ENCODE measurements at places on chromosomes 5 and 9.

- DNase-seq, result no peak
Measured at GRCh38 chr5:83169571-83170337, 92.4 kb downstream of the XRCC4 start.

DNA sequence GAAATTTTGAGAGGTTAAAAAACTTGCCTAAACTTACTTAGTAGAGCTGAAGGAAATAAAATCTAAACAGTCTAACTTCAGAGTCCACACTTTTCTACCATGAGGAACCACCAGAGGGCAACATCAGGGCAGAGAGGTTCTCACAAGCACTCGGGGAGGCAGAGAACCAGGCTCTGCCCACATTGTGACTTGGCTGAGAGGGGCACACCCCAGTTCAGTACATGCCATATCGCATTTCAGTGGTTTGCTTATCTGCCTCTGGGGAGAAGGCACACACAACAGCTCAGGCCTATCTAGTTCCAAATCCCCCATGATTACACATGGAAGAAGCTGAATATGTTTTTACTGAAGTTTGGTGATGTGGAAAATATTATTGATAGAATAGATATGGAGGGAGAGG lies 49.2 kb downstream of the EQTN start:
- DNase-seq, result no peak

- DNase-seq, result no peak
Measured at GRCh38 chr9:20476912-20477521, 145.3 kb downstream of the MLLT3 start.

GRCh38 chr5:170431571-170431970 lies 42.4 kb upstream of the KCNMB1 start:
- no peak for DNase-seq

GRCh38 chr5:134567641-134568336 lies 42.3 kb downstream of the JADE2 start:
- no peak for DNase-seq

DNA sequence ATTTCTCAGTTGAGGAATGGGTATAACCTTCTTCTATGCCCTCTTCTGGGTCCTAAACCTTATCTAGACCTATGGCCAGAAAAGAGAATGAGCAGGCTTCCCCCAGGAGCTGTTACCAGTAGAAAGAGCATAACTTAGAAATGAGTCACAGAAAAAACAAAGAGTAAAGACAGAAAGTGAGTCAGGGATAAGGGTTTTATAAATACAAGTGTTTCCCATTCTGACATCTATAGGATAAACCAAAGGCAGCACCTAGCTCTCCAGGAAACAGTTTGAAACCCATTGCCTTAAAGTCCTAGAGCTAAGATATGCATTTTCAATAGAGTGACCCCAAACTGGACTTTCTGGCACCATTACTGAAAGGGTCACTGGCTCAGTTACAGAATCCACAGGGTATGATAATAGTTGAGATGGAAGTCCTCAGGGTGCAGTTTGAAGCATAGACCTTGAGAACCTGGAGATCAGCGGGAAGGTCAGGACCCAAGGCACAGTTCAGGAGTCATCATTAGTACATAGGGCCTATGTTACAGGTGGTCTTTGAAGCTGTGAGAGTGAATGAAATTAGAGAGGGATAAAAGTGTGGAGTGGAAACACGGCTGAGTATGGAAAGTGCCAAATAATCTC lies 42.7 kb upstream of the LIFR start:
- no peak for DNase-seq

GRCh38 chr5:29899583-29899982 lies 1293.9 kb upstream of the CDH6 start:
- DNase-seq, result no peak

DNA sequence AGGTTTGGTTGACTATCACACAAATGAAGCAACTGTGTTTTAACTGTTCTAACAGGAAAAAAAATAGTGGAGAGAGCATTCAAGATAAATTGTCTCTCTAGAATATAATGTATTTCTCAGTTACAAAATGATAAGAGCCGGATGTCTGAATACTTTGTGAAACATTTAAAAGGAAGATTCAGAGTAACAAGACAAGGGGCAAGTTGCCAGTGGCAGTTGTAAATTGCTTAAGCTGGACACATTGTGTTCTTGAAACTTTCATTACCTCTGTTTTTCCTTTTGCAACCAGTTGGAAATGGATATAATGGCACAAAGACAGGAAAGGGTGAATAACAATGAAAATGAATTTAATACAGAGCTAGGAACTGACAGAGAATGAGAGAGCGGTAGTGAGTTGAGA lies 15.2 kb upstream of the TBCA start:
- no peak for DNase-seq

DNA sequence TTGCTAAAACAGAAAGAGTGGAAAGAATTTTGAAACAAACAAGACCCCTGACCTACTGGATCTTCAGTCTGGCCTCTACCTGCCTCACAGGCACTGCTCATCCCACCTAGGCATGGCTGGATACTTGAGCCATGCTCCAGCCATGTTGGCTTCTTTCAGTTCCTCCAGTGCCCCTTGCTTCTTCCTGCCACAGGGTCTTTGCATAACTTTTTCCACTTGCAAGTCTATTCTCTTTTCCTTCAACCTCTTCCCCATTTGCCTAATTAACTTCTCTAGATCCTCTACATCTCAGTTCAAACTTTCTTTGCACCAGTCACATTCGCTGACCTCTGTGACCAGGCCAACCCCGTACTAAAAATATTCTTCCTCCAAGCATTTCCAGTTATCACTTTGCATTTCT lies 50.4 kb downstream of the STARD4 start:
- no peak for DNase-seq

GRCh38 chr5:149614034-149614907 lies 33.0 kb downstream of the ARHGEF37 start:
- no peak for DNase-seq

GRCh38 chr9:87464110-87464991 lies 33.3 kb upstream of the DAPK1 start:
- DNase-seq, result no peak

- no peak for DNase-seq
Measured at GRCh38 chr9:38445154-38446043, 21.1 kb upstream of the IGFBPL1 start.

DNA sequence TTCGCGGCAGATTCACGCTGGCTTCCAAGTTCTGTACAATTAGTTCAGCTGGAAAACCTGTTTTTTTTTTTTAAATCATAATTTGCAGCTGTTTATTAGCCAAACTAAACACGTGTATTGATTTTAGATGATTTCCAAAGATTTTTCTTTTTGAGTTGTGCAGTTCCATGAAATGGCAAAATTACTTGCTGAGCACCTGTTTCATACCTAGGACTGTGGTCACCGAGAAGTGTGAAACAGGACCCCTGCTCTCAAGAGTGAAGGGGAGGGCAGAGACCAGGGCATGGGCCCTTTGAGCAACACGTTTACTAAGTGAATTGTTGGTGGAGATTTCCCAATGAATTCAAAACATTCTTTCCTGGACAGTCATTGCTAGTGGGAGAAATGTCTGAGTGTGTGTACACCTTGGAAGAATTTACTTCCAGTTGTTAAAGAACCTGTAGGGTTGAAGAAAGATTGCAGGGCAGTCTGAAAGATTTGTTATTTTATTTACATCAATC lies 688 bp downstream of the SNX24 start:
- DNase-seq, result no peak

All from amygdala (tissue), 56 donors.